Glomerular endothelial cell (primary cell): ENCODE measurements at places on chromosomes 7 and 10. TPM values are rescaled to one million over a fixed set of nuclear protein-coding genes. Genes with fewer than 3 reads are reported as not detected.

Gene GJD4
- total RNA-seq, result not detected in 2 replicates

Gene STEAP1B
- 10.5 and 16.4 TPM in 2 replicates for total RNA-seq

Gene TCAF2
- 18.5 and 26.6 TPM in 2 replicates for total RNA-seq

Gene LRRD1
- 0.12 and 0.24 TPM in 2 replicates for total RNA-seq

Gene MYH16
- 0.12 and 1.3 TPM in 2 replicates for total RNA-seq

Gene PON3
- not detected in 2 replicates for total RNA-seq

Gene OR2A1
- total RNA-seq, result not detected in 2 replicates

Gene GBX1
- not detected in 2 replicates for total RNA-seq

Gene ADRA2A
- 0.48 and 2.0 TPM in 2 replicates for total RNA-seq
